Suppressor macrophage treated with lipopolysaccharide for 4 hours (primary cell): ENCODE measurements at places on chromosomes 4 and X.

DNA sequence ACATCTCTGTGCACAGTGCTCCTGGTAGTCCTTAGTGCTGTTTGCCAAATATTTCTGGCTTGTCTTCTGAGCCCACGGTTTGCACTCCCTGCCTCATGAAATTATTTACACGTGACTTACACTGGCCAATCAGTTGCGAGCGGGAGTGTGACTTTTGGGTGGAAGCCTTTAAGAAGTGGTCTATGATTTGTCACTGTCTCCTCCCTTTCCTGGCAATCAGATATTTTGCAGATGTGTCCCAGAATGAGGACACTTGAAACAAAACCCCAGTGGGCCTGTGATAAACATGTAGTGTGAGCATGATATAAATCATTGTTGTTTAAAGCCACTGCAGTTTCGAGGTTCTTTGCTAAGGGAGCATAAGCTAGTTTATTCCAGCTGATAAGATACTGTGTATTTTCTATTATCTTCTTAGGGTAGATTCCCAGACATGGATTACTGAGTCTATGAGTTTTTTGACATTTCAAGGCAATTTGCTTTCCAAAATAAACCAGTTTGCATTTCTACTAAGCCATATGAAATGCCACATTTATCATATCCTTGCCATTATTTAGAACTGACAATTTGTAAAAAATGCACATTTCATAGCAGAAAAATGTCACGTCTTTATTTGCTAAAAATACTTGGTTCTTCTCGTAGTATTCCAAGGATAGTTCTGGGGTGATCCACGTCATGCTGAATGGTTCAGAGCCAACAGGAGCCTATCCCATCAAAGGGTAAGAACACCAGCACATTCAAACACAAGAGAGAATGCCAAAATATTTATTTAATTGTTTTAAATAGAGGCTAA, 12.0 kb downstream of the BST1 start:
- no peak for DNase-seq

DNA sequence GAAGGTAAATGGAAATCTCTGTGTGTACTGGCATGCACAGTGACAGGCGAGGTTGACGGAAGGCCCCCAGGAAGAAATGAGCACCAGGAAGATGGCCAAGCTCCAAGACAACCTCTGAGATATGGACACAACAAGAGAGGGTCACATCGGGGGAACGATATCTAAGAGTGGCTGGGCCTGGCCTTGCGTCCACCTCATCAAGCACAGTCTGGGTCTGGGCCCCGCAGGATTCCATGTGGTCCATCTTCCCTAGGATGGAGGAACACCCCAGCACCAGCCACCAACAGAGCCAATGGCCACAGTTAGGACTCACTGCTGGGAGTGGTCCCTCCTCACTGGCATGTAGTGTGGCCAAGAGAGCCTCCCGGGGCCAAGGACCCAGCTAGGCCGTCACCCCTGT, 272.6 kb upstream of the AGTR2 start:
- no peak for DNase-seq

GRCh38 chr4:7103607-7104365, 35.9 kb upstream of the GRPEL1 start:
- peak; percentile 58 for DNase-seq

GRCh38 chr4:41426539-41426938, 111.4 kb upstream of the LIMCH1 start:
- no peak for DNase-seq

DNA sequence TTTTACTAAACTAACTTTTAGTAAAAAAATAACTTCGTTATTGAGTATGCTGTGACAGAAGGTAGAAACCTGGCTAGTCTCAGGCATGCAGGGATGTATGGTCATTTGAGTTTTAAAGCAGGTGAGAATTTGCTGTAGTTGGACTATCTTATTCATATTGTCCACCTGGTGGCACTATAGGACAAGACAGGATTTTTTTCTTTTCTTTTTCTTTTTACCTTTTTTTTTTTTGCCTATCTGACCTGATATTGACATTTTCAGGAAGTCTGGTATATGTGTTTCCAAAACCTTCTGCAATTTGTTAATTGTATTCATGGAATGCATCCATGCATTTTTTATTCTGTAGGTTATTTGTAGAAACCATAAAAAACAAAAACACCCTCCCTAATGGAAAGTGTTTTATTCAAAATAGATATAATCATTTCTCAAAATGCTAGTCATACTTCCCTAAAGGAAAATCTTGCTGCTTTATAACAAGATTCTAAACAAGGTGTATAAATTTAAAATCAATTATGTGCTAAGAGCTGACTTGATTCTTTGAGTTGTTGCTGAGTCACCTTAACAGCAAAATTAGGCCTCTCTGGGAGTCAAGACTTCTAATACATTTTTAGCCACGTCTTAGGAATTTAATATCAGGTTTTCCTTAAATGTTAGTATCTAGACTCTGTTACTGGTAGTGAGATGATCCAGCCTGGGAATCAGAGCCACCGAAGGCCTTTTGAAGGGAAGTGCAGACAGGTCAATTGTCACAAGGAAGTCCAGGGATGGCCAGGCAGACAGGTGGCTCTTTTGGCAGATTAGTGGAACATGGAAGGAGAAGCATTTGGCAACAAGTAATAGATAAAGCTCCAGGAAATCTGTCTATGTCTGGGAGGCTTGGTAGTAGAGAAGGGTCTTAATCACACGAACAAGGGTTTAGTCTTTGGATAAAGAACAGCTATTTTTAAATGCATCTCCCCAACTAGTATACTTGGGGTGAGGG, 201.3 kb upstream of the GNPDA2 start:
- DNase-seq: peak; percentile 2

DNA sequence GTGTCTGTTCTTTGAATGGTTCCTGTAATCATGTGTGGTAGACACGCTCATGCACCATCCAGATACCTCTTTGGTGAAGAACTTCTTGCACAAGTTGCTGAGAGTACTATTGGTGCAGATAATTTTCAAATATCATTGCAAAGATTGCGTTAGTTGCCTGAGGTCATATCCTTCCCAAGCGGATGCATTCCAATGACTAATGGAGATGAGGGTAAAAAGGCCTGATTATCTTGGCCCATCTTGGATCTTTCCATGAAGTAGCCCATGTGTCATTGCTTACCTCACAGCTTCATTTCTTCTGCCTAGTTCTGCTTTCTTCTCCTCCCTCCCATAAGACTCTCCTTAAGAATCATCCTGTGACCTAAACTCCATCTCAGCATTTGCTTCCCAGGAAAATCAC, 384.9 kb upstream of the CNKSR2 start:
- DNase-seq: no peak

GRCh38 chr4:183571350-183571941, 66.6 kb downstream of the ING2 start:
- no peak for DNase-seq

GRCh38 chr4:75099321-75099720, 166.4 kb downstream of the PARM1 start:
- no peak for DNase-seq

DNA sequence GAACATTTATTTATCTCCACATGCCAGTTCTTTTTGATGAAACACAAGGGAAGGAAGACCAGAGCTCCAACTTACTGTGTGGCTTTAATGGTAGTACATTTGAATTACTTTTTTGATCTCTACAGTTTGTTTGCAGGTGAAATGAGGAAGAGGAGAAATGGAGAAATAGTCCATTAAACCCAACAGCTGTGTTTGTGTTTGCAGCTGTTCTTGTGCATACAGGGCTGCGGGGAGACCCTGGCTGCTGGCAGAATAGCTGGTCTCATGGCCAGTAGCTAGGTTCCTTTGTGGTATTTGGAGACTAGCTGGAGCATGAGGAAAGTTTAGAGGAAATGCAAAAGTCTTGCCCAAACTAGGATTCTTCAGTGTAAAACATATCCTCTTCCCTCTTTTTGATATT, 374.8 kb downstream of the GPAT3 start:
- no peak for DNase-seq

- no peak for DNase-seq
These were observed 19.7 kb downstream of the SLAIN2 start for GRCh38 chr4:48361012-48361400.

GRCh38 chr4:42357325-42357724, 40.0 kb upstream of the SHISA3 start:
- DNase-seq: no peak

GRCh38 chrX:19743386-19743785, 144.0 kb downstream of the SH3KBP1 start:
- no peak for DNase-seq

- no peak for DNase-seq
These were observed 81.3 kb upstream of the ATOH1 start for GRCh38 chr4:93747220-93747619.

- no peak for DNase-seq
These were observed 15.7 kb downstream of the OFD1 start for GRCh38 chrX:13750204-13750603.

DNA sequence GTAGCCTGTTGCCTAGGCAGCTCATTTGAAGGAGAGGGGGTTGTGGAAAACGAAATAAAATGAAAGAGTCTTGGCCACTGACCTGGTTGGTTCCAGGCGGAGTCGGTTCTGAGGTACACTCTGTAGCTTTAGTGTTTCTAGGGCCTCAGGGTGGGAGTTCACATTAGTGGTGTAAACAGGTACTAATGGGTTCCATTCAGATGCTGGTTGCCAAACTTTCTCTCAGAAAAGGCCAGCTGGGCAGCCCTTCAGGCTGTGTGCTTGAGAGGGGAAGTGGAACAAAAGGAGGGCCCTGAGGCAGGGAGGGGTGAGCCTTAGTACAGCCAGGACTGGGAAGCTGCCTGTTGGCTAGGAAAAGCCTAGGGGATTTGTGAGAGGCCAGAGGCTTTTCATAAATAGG, 24.8 kb downstream of the NHSL2 start:
- DNase-seq: no peak

- no peak for DNase-seq
These were observed 1213.4 kb downstream of the STIM2 start for GRCh38 chr4:28073860-28074555.

DNA sequence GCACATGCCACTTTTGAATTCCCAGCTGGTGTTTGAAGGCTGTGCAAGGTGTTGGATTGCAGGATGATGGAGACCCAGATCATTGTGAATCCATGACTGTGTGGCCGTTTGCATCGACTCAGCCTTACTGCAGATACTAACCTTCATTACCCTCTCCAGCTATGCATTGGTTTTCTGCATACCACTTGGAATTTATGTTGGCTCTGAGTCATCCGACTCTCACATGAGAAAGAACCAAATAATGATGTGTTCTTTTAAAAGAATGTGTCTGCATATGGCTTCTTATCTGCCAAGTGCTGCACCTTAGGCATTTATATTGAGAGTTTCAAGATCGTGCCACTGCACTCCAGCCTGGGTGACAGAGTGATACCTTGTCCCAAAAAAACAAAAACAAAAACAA, 106.7 kb upstream of the PRKX start:
- DNase-seq: no peak

DNA sequence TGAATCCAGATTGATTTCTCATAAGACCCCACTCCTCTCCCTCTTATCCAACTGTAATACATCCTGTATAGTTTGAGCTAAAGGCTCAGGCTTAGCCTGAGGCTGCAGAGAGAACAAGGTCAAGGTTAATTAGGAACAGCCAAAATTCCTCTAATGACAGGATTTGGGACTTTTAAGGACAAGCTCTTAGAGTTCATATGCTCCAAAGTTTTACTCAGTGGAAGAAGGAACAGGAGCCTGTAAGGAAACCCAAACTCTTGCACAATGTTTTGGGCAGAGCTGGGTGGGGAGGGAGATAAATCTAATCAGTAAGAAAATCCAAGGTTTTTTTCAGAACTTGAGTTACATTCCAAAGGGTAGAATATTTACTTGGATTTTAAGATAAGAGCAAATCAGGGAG, 238.8 kb downstream of the QDPR start:
- no peak for DNase-seq

DNA sequence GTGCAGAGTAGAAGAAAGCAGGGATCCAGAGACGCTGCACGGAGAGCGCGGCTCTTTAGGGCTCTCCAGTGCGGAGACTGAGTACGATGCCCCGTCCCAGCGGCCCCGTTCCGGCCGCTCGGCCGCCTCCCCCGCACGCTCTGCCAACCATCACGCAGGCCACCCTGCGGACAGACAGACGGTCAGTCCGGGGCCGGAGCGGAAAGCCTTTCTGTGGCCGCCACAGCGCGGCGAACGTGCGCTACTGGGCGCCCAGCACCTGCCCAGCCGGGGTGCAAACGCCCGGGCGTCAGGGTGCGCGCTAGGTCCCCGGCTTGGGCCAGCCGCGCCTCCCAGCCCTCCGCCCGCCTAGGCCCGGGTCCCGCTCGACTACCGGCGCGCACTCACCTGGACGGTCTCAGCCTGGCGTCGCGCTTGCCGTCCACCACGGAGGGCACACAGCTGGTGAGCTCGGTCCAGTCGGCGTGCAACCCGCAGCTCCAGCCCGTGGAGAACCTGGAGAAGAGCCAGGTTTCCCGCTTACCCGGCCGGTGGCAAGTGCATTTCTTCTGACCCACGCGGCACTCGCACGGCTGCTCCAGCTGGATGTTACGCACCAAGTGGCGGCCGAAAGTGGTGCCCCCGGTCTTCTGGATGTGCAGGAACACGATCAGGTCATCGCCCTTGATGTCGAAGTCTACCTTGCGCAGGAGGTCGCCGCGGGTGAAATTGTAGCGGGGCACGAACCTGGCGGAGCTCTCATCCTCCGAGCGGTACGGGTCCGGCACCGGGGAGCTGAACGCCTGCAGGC, 1.8 kb downstream of the HS6ST2 start:
- DNase-seq: no peak
